ENCODE measurements at places on chromosomes 7 and 10.

DNA sequence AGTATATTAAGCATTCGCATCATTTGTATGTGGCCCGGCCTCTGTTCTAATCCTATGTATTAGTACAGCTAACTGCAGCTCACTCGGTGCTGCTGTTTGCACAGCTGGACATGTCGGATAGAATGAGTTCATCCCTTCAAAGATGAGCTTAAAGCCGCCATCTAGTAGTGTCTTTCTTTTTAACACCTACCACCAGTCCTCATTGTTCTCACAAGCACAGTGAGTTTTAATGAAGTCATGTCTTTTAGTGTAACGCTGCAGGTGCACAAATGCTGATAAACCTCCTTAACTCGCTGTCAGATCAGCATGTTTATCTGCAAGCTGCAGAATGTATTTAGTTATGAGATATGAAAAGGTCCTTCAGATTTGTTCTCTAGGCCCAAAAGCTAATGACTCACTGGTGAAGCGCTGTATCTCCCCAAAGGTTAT, 247.5 kb downstream of the MTERF1 start:
- no peak for DNase-seq

DNA sequence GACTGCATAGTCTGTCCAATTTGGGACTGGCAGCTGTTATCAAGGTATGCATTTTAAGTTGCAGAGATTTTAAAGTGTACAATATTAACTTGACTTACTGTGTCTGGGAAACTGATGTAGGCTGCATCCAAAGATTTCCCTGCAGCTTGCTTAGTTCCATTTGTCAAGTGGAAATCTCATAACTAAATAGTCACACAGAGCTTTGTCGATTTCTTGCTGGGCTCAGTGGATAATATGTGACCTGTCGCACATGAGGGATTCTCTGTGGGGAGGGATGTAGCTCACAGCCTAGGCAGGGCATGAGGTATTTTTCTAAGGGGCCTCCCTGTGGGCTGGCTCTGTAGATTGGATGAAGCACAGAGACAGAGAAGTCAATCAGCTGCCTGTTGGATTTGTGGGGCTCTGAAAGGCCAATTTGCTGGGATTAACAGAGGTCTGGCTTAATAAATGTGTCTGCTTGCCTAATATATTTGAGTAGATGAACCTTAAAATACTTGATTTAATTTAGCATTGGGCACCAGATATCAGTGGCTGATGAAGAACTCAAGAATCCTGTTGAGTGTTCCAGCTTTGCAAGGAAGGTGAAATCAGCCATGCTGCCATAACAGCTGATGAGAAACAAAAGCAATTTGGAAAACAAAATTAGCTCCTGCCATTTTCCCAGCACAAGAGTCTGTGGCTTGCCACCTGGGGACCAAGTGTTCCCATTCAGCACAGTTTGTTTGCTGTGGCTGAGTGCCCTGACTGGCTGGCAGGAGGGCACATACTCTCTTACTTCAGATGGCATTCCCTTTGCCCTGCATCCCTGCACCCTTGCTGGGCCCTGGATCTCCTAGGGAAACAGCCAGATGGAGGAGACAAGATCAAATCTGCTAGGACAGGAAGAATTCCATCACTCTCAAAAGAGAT, 598.5 kb downstream of the SORCS3 start:
- DNase-seq, result no peak

GRCh38 chr7:12759151-12759550, 71.7 kb downstream of the ARL4A start:
- no peak for DNase-seq

- no peak for DNase-seq
Observed at GRCh38 chr7:158849442-158849767, 7.0 kb upstream of the DYNC2I1 start.

- no peak for DNase-seq
Observed at GRCh38 chr7:137798073-137798763, 48.6 kb downstream of the DGKI start.

Measured in retinal pigment epithelial cell (primary cell).